Keratinocyte (primary cell): ENCODE measurements at places on chromosomes 5 and 9.
A peak's percentile ranks its signal among the peaks of the same experiment; 100 is the strongest.

- no peak for DNase-seq
These were observed 20.8 kb upstream of the MATR3 start for GRCh38 chr5:139272471-139273321.

DNA sequence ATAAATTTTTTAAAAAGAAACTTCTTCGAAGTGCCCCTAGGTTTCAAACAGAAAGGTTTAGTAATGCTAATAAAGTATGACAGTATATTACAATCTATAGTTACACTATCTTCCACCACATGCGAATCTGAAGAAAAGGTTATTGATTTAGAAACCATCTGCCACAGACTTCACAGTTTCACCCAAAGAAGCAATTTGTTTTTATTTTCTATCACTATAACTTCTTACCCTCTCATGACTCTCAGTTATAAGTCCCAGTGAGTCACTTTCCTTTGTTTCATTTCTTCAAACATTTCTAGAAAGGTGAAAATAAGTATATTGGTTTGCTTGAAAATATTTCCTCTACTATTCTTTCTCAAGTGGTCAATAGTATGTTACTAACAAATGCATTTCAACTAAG, 93.6 kb downstream of the MCTP1 start:
- DNase-seq, result no peak

GRCh38 chr9:2241461-2241835, 226.3 kb downstream of the SMARCA2 start:
- DNase-seq, result peak; percentile 63

GRCh38 chr9:3181049-3181953, 337.4 kb upstream of the PUM3 start:
- DNase-seq, result peak; percentile 1

DNA sequence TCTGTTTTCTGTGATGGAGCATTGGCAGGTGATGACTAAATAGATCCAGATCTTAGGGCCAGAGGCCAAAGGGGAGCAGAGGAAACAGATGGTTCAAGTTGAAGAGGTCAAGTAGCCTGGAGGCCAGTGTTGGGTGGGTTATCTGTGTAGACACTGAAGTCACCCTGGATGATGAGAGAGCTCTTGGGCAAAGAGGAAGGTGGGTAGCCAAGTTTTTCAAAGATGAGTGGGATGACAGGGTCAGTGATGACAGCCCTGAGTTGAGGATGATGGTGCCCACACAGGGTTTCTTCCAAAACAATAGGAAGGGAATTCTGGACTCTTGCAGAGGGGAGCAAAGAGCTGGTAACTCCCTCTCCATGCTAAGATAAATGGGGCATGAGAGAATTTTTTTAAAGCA, 76.6 kb downstream of the CD180 start:
- no peak for DNase-seq

DNA sequence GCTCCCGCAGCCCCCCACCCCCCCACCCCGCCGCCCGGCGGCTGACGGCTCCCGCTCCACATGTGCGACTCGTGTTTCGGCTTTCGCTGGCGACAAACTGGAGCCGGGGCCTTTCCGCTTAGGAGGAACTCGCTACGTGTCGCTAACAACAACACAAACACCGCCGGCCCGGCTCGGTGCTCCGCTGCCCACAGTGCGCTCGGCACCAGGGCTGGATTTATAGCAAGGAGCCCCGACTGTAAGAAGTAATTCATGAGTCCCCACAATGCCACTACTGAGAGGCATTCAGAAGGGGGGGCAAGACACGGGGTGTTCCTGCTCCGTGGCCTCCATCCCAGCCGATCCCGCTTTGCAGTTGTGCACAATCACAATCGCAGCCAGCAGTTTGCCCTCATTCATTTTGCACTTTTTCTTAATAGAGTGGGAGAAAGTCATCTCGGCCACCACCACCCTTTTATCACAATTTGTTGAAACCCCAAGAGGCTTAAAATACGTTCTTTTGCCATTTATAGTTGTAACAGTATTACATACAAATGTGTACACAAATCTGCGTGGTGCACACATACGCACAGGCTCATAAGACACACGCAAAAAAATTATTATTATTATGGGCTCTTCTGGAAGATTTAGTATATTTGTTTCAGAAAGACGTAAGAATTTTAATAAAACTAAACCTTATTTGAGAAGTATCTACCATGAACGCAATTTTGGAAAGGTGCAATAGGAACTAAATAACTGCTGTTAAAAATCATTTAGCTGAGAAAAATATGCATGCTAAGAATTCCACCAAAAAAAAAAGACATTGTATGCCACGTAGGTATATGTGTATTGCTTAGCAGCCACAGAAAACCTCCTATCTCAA, 48.1 kb downstream of the EBF1 start:
- DNase-seq, result no peak
